NCI-H1930 (cell line): ENCODE measurements at places on chromosomes 3 and 15.

GRCh38 chr3:81888914-81889557 lies 127.6 kb upstream of the GBE1 start:
- DNase-seq, result no peak

DNA sequence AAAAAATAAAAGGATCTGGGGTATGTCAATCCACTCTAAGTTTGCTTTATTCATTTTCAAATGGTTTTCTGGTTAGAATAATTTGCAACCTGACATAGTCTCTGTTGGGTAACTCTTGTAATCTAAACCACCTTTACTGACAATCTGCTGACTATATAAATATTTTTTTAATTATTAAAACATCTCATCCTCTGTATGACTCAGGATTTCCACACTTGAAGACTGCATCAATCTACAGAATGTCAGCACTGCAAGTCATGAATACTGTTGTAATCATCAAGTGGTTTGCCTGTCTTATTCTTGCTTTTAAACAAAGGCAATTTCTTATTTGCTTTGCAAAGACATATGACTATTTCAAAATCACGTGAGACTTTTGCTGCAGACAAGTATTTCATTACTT lies 42.1 kb downstream of the VGLL3 start:
- DNase-seq, result no peak

DNA sequence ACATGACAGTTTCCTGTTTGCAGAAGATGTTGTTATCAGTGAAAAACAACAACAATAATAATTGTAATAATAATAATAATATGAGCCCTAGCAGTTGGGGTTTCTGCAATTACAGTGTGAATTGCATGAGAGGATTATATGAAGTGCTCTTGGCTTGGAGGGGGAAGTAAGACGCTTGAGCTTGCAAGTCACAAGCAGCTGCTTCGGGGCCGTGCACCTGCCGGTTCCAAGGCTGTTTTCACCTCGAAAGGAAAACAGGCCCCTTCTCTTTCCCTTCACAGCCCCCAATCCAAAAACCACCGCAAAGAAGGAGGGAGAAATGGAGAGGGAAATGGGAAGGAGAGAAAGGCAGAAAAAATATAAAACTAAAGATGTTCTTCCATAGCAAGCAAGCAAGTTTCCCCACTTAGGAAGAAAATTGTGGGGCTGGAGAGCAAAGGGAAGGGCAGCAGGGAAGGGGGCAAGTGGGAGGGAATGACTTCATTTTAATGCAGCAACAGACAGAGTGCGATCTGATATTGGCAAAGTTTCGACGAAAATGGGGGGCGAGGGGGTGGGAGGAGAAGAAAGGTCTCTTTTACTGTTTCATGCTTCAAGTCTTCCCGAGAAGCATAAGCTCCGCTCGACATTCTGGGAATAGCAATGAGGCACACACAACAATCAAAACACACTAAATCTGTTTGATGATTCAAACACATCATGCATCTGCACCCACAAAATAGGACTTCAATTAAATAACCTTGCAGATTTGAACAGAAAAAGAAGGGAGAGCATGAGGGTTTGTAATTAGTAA lies 284.2 kb upstream of the ATP11B start:
- DNase-seq, result no peak

DNA sequence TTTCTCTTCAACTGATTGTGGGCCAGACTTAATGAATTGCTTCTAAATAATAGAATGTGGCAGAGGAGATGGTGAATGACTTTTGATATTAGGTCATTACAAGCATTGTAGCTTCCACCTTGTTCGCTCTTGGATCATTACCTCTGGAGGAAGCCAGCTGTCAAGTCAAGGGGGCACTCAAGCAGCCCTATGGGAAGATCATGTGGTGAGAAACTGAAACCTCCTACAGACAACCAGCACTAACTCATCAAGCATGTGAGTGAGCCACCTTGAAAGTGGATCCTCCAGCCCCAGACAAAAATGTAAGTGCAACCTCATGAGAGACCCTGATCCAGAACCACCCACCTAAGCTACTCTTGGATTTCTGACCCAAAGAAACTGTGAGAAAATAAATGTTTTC lies 109.8 kb upstream of the TBC1D5 start:
- no peak for DNase-seq

DNA sequence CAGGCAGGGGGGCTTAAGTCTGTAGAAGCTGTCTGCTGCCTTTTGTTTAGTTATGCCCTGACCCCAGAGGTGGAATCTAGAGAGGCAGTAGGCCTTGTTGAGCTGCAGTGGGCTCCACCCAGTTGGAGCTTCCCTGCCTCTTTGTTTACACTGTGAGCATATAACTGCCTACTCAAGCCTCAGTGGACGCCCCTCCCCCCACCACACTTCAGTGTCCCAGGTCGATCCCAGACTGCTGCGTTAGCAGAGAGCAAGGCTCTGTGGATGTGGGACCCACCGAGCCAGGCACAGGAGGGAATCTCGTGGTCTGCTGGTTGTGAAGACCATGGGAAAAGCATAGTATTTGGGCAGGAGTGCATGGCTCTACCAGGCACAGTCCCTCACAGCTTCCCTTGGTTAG lies 446.8 kb upstream of the RARB start:
- DNase-seq, result no peak

GRCh38 chr3:136818191-136818768 lies 646 bp upstream of the SLC35G2 start:
- peak; percentile 19 for DNase-seq

- no peak for DNase-seq
Observed at GRCh38 chr15:76930831-76931396, 635 bp upstream of the RCN2 start.

GRCh38 chr3:133488785-133489367 lies 84.6 kb upstream of the CDV3 start:
- no peak for DNase-seq

DNA sequence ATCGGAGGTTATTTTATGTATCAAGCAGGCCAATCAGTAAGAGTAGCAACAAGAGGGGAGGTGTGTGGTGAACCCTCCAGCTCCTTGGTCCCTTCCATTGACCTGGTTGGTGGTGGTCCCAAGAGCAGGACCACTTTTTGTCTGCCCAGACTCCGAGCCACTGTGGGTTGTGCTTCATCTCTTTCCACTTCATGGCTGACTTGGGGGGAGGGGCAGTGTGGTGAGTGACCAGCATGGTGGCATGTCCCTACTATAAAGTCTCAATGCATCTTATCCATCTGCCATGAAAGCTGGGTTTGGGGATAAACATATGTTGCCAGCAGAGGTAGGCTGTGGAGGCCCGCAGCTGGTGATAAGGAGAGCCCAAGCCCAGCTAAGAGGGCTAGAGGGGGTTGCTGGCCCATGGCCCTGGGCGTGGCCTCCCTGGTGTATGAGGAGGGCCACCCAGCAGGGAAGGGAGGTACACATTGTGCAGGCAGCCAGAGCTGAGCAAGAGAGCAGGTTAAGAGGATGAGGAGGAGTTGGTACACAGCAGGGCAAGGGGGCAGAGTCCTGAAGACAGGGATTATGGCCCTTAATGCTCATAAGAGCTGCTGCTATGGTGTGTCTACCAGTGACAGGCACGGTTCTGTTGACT lies 7.0 kb downstream of the AEN start:
- no peak for DNase-seq

DNA sequence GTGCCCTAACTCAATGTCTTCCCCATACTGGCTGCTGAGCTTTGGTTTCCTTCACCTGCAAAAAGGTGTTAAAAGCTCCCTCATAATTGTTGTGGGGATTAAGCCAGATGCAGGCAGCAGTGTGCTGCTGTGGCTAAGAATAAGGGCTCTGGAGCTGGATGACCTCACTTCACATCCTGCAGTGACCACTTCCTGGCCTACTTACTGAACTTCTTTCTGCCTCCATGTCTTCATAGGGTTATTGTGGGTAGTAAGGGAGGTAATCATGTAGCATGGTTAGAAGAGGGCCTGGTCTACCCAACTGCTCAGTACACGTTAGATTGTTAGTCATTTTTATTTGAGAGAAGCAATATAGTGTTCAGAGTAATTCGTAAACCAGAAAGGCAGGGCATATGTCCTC lies 18.4 kb downstream of the GYG1 start:
- no peak for DNase-seq

- DNase-seq, result no peak
Observed at GRCh38 chr15:70276401-70276800, 178.7 kb upstream of the TLE3 start.

- no peak for DNase-seq
Observed at GRCh38 chr3:125098611-125099291, 43.0 kb upstream of the HEG1 start.

GRCh38 chr3:135239615-135239884 lies 444.5 kb downstream of the EPHB1 start:
- DNase-seq, result no peak

DNA sequence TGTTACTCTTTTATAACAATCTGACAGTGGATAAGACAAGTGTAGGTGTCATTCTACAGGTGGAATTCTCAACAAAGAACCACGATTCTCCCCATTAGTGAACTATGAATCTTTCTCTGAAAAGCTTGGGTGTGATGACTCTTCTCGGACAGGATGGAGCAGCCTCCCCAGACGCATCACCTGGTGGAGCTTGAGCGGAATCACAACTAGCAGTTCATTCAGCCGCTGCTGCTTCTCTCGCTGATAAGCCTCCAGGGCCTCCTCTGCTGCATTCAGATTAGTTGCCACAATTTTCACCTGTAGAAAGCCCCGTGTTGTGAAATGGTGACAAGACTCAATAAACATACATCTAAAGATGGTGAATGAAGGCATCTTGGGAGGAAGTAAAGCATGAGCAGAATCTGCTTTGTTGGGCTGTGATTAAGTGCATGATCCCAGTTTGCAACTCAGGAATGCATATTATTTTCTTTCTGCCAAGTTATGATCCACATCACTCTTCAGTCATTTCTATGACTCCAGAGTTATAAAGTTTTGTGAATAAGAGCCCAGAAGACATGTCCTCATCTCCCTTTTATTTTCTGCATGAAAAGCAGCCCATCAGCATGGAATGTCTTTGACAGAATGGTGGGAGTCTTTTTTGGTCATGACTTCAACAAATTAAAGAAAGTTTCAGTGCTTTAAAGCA lies 93.6 kb downstream of the BOC start:
- no peak for DNase-seq

DNA sequence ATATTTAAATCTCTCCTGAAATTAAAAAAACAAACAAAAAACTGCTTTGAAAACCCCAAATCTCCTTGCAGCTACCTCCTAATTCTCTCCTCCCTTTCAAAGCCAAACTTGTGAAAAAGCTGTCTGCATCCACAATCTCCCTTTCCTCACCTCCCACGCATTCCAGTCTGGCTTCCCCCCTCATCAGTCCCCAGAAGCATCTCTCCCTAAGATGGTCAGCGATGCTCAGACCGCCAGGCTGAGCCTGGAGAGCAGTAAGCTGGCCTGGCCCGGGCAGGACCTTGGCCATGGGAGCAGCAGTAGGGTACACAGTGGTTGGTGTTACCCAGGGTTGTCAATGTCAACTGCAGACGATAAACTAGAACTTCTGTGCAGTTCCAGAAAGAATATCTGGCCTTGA lies 32.9 kb upstream of the BLM start:
- DNase-seq, result no peak

DNA sequence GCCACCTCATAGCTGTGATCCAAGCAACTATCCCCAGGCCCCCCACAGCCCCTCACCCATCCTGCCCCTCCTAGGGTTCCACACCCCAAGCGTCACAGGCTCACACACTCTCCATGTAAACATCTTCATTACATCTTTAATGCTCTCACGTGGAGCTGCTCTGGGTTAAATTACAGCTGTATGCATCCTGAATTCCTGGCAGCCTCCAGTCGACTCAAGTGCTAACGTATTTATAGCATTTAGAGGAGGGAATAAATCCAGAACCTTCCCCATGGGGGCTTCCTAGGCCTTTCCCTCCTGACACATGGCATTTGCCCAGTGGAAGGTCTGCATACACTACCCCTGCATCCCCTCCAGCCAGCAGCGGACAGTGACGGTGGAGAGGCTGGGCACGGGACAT lies 9.6 kb downstream of the C3orf18 start:
- DNase-seq, result no peak

DNA sequence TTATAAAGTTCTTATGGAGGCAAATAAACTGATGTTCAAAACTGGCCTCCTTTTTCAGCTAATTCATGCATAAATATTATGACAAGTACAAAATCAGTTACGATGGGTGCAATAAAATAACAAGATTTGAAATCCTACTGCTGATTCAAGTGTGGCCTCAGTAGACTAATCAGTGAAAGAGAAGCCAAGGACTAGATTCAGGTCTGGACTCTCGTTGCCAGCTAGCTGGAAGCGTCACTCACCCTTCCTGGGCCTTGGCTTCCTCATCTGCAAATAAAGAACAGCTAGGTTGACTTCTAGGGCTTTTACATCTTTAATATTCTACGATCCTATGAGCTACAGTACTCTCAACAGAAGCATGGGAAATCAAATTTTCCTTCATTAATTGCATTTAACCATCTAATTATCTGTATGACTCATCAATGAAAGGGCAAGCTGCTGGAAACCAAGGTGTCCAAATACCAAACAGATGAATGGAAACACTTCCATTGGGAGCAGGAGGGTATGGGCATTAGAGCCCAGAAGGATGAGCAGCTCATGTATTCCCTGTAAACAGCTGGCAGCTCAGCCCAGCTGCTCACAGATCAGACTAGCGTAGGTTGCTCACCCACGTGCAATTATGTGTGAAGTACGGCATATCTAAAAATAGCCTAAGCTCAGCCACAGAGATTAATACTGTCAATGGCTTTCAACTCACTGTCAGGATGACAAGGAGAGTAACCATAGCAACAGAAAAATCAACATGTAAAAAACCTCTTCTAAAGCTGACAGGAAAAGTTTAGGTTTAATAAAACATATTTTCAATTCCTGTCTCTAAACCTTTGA lies 294.8 kb downstream of the PLCL2 start:
- DNase-seq, result no peak

DNA sequence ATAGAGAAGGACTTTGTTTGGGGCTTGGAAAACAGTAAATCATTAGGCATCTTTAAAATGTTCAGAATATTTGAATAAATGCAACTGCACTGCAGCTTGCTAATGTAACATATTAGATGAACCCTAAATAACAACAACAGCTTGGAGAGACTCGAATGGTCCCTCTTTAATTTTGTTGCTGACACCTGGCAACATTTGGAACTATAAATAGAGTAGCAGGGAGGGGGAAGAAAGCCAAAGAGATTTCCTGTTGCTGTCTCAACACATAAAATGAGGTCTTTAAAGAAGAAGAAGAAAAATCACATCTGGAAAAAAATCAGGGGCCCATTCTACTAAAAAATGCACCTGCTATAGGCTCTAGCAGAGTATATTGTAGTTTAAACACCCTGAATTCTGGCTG lies 49.9 kb upstream of the DPPA4 start:
- DNase-seq, result no peak
